ENCODE measurements at places on chromosomes 12 and 14. TPM values are rescaled to one million over a fixed set of nuclear protein-coding genes. Genes with fewer than 3 reads are reported as not detected.

Gene NEUROD4
- not detected for total RNA-seq

DNA sequence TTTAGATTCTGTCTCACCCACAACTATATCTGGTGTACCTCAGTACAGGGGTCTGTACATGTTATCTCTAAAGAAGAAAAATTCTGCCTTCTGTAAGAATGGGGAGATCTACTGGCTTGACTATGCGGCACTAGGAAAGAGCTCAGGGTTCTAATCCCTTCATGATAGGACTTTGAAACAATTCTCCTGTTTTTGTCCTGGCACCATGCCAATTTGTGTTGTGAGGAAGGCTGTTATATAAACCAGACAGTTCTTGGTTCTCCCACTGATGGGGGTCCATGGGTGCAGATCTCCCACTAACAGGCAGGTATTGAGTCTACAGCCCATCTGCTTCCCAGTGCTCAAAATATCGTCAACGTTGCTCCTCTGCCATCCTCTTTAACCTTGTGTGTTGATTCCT is 883.7 kb downstream of the GALC start:
- no peak for DNase-seq
- H3K27ac ChIP-seq = no peak overlapping the region
- H3K4me1 ChIP-seq = no peaks in the 10 kb centered on the region
- no peaks in the 10 kb centered on the region for H3K36me3 ChIP-seq
- no peak overlapping the region for H3K4me3 ChIP-seq

DNA sequence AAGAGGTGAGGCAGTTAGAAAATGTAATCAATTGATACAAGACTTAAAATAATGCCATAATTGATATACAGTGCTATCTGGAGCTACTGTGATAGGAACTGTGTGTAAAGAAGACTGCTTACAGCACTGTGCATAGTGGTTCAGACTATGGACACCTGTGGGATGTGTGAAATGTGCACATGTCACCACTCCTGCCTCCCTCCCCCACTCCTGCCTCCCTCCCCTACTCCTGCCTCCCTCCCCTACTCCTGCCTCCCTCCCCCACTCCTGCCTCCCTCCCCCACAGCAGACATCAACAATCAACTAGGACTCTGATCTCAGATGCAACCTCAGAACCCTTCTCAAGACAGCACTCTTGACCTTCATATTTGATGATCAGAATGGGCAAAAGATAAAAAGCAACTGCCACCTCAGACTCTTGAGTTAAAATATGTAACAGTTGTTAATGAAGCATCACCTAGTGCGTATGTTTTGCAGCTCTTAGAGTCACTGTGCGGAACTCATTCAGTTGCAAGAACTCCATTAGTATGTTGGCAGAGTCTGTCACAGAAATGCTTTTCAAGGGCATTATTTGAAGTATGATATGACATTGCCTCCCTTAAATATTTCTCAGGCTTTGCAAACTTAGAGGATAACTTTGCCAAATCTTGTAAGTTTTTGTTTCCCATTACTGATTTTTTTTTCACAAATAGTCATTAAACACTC is 255.2 kb upstream of the DDHD1 start:
- no peak overlapping the region for H3K4me3 ChIP-seq
- no peaks in the 10 kb centered on the region for H3K27me3 ChIP-seq
- DNase-seq = no peak
- no peaks in the 10 kb centered on the region for H3K36me3 ChIP-seq
- H3K4me1 ChIP-seq = peaks cover 3% of the 10 kb centered on the region
- H3K27ac ChIP-seq = no peak overlapping the region

GRCh38 chr14:89470401-89470800 is 53.4 kb upstream of the FOXN3 start:
- DNase-seq = no peak
- H3K27me3 ChIP-seq = peaks cover 3% of the 10 kb centered on the region
- no peaks in the 10 kb centered on the region for H3K36me3 ChIP-seq
- no peaks in the 10 kb centered on the region for H3K4me1 ChIP-seq

GRCh38 chr12:126912111-126912510 is 1354.9 kb upstream of the TMEM132C start:
- H3K27ac ChIP-seq = no peak overlapping the region
- H3K27me3 ChIP-seq = peaks cover 3% of the 10 kb centered on the region
- no peaks in the 10 kb centered on the region for H3K36me3 ChIP-seq
- DNase-seq = no peak
- no peak overlapping the region for H3K4me3 ChIP-seq
- H3K4me1 ChIP-seq = peaks cover 6% of the 10 kb centered on the region

GRCh38 chr12:47781479-47782371 is 8.7 kb downstream of the SLC48A1 start:
- no peak for DNase-seq
- H3K4me1 ChIP-seq = peaks cover 3% of the 10 kb centered on the region
- H3K36me3 ChIP-seq = peaks cover 4% of the 10 kb centered on the region
- no peak overlapping the region for H3K4me3 ChIP-seq
- no peak overlapping the region for H3K27ac ChIP-seq
- H3K27me3 ChIP-seq = no peaks in the 10 kb centered on the region

DNA sequence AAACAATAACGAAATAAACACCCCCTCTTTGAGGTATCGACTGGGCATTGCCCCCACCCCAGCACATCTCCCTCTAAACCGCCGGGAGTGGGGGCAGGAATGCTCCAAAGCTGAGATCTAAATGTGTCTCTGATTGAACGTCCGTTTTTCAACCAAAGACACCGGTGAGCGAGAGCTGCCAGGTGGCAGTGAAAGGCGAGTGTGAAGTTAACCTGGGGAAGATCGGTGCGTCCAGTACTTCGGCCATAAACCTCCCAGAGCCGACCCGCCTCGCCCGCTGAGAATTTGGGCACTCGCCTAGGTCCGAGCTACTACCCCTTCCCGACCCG is 625 bp downstream of the ANGEL1 start:
- peak overlapping the region; percentile 98 for H3K27ac ChIP-seq
- H3K4me1 ChIP-seq = peaks cover 31% of the 10 kb centered on the region
- H3K27me3 ChIP-seq = no peaks in the 10 kb centered on the region

GRCh38 chr14:76081642-76082041 is 70.1 kb upstream of the GPATCH2L start:
- no peak for DNase-seq
- H3K4me3 ChIP-seq = no peak overlapping the region
- no peaks in the 10 kb centered on the region for H3K27me3 ChIP-seq
- H3K27ac ChIP-seq = no peak overlapping the region
- H3K36me3 ChIP-seq = peaks cover 3% of the 10 kb centered on the region
- peaks cover 11% of the 10 kb centered on the region for H3K4me1 ChIP-seq
